ENCODE measurements at places on chromosomes 1 and 21. TPM values are rescaled to one million over a fixed set of nuclear protein-coding genes. Genes with fewer than 3 reads are reported as not detected.

- DNase-seq: no peak
Observed at GRCh38 chr1:19013826-19014548, 57.5 kb upstream of the IFFO2 start.

GRCh38 chr1:247390116-247390791 lies 25.7 kb upstream of the NLRP3 start:
- DNase-seq: no peak

DNA sequence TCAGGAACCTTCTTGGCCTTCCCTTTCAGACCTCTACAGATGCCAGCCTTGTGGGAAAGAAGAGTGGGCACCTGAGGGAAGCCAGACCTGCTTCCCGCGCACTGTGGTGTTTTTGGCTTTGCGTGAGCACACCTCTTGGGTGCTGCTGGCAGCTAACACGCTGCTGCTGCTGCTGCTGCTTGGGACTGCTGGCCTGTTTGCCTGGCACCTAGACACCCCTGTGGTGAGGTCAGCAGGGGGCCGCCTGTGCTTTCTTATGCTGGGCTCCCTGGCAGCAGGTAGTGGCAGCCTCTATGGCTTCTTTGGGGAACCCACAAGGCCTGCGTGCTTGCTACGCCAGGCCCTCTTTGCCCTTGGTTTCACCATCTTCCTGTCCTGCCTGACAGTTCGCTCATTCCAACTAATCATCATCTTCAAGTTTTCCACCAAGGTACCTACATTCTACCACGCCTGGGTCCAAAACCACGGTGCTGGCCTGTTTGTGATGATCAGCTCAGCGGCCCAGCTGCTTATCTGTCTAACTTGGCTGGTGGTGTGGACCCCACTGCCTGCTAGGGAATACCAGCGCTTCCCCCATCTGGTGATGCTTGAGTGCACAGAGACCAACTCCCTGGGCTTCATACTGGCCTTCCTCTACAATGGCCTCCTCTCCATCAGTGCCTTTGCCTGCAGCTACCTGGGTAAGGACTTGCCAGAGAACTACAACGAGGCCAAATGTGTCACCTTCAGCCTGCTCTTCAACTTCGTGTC lies 995 bp upstream of the ZBTB48 start:
- no peak for DNase-seq

The CFHR4 gene
- total RNA-seq: not detected

- DNase-seq: no peak
Observed at GRCh38 chr1:119646521-119647227, 1.4 kb downstream of the ZNF697 start.

The CELA3A gene
- total RNA-seq: 4.1 TPM

- DNase-seq: no peak
Observed at GRCh38 chr1:247961791-247962190, 3.2 kb upstream of the OR2AK2 start.

DNA sequence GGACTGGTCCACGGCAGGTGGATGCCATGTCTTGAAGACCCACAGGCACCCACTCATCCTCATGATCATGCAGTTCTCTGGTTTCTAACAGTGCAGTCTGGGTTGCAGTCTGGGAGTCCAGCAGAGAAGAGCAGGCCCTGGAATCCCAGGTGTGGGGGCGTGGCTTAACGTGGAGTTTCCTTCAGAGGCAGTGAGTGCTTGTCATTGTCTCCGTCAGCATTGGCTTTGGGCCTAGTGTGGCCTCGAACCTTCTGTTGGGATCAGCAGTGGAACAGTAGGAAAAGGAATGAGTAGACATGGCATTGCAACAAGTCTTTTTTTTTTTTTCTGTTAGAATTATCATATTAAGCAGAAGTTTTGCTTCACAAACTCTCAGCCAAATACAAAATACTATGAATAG lies 12.8 kb downstream of the LGALS8 start:
- no peak for DNase-seq

GRCh38 chr1:209809611-209810010 lies 3.7 kb upstream of the IRF6 start:
- DNase-seq: no peak

The CHI3L2 gene
- total RNA-seq: 12.4 TPM

The TRPM2 gene
- total RNA-seq: 12.0 TPM

DNA sequence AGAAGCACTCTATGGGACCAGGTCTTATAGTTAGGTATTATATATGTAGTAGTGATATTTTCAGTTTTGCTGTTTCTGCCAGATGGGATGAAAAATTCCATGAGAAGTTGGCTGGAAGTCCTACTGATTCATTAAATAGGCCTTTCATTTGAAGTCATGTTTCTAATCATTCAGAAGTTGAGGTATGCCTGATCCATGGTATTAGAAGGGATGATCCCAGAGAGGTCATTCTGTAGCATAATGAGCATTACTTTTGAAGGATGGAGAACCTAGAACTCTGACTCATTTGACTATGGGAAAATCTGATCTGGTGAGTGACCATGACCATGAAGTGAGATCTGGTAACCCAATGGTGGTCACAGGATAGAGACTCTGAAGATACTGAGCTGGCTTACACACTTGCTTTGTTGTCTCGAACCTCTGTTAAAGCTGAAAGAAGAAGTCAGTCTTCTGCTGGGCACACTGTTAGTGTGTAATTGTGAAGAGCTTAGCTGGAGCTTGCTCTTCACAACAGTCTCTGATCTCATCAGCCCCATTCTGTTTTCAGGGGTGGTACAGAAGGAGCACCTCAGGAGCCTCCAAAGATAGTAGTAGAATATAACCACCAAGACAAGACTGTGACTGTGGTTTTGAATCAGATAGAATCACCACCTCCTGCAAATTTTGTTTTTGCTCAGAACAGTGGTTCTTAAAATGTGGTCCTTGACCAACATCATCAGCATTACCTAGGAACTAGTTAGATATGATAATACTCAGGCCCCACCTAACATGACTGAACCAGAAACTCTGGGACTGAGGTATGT lies 9.0 kb downstream of the MGST3 start:
- DNase-seq: no peak

The KCNJ15 gene
- total RNA-seq: 7.6 TPM

The RAB29 gene
- 37.3 TPM for total RNA-seq

The RNPEP gene
- 40.7 TPM for total RNA-seq

GRCh38 chr21:40833184-40833583 lies 13.8 kb downstream of the DSCAM start:
- DNase-seq: no peak

DNA sequence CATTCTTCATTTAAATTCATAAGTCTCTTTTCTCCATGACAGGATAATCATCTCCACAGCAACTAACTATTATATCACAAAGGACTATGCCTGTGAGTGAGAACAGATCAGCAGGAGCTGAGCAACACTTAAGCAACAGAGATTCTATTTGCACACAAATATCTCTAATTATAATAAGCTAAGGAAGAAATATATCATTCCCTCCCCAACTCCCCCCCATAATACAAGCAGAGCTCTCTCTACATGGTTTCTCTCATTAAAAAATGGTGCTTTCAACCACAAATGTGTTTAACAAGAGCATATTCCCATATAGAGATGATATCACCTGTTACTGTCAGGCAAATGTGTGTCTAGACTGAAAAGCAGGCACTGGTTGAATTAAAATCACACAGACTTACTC lies 34.5 kb upstream of the NIBAN1 start:
- DNase-seq: no peak

DNA sequence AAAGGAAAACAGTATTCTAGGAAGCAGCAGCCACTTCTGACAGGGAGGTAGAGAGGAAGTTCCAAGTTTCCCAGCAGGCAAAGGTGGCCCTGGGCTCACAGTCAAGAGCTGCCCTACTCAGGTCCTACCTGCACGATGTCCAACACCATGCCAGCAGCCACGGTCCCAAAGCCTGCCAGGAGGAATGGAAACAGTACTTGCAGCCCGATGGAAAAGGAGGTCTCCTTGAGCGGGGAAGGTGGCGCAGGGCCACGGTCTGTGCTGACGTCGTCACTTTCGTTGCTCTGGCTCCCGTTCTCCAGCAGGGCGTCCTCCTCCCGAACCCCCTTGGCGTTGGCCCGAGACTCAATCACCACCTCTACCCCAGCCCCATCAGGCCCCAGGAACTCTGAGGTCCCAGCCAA lies 3.1 kb downstream of the SLC41A1 start:
- DNase-seq: no peak

GRCh38 chr1:65725064-65725463 lies 67.6 kb upstream of the PDE4B start:
- no peak for DNase-seq

DNA sequence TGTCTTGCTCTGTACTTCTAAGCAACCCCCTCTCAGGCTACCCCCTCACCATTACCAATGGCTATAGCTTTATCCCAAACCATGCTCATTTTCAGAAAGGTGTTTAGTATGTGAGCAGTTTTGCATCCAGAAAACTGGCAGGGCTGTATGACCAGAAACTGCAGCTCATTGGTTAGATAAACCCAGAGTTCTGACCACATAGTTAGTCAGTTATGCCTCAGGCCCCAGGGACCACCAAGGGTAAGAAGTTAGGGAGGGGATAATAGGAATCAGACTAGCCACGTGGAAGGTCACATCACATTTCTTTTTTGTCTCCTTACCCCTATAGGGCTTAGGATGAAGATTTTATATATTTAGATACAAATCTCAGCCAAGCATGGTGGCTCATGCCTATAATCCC lies 1.2 kb downstream of the ITGA10 start:
- DNase-seq: no peak
